ENCODE measurements at places on chromosomes 5 and 9.

- no peak for DNase-seq
Measured at GRCh38 chr5:76325876-76326491, 77.1 kb upstream of the IQGAP2 start.

DNA sequence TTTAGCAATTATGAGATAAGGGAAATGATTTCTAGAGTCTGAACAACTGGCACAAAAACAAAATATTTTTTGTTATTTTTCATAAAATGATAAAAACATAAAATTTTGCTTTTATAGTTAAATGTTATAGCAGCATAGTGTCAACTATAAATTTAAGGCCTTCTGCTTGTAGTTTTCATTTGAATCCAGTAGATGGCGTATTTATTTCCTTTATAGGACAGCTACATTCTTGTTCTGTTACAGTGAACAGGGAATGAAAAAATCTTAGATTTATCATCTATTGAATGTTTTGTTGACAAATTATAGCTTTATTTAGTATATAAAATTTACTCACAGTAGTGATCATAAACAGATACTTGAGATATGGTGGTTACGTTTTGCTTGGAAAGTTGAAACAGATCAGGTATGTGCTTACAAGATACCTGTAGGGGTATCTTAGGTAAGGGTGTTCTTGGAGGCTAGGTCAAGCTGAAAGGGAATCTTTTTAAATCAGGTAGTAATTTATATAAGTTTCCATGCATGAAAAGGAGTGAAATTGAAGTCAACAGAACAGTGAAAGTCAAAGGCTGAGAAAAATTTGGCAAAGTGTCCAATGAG, 239.3 kb upstream of the GRIN3A start:
- peak; percentile 33 for DNase-seq

DNA sequence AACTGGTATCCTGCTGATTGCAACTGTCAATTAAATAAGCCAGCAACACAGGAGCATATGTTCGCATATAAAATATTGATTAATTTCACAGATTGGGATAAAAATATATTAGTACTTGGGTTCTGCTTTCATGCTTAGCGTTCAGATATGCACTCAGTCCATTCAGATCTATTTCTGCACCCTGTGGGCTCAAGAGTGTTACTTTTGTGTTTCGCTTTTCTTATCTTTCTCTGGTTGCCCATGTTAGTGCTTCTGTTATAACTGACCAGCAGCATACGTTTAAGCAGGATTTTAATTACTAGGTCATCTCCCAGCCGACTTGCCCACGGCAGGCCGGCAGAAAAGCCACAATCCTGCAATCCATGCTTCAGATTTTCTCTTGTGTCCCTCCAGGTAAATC, 289.1 kb downstream of the EBF1 start:
- DNase-seq, result no peak

DNA sequence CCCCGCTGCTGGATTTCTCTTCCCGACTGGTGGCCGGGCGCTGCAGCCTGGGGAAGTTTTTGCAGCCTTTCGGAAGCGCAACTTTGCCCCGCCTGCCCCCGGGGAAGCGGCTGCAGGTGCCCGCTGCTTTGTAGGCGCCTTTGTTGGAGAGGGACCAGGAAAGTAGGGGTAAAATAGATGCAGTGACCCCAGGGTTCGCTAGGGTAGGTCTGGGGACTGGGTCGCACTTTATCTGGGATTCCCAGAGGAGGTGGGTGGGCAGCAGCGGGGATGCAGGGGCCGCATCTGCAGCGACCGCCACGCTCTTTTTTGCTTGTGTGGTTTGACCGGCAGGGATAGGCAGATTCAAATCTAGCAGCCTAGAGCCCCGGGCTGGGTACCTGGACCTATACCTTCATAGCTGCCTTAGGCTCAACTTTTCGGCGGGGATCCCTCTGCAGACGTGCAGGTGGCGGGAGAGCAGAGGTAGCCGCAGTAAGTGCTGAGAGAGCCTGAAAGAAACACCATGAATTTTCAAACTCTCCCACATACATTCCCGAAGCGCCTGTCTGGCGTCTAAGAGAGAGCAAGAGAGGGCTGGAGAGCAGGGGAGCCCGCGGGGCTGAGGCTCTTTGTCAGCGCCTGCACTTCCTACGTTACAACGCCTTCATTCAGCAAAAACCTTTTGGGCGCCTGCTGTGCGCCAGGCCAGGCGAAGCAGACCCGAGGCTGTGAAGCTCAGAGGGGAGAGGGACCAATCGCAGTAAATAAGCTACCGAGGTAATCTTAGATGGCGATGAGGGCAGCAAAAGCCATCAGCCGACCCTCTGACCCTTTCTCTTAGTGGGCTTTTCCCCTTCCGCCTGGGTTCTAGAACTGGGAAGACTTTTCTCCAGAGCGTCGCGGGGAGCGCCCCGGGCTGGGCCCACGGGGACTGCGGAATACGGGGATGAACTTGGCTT, 642 bp downstream of the SV2C start:
- no peak for DNase-seq

All from NCI-H1092 (cell line).